ENCODE measurements at places on chromosomes 3 and 15.

DNA sequence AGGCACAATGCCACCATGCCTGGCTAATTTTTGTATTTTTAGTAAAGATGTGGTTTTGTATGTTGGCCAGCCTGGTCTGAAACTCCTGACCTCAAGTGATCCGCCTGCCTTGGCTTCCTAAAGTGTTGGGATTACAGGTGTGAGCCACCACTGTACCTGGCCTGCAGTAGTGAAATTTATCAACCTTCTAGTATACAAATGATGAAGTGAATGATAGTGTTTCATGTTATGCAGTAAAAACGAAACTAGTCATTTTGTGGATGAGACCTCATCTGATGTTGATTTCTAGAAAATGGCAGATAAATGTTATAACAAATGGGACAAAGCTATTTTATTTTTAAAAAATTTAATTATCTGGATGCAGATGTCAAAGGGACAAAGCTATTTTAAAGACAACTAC, 32.9 kb downstream of the NXPE3 start:
- no peak for DNase-seq

DNA sequence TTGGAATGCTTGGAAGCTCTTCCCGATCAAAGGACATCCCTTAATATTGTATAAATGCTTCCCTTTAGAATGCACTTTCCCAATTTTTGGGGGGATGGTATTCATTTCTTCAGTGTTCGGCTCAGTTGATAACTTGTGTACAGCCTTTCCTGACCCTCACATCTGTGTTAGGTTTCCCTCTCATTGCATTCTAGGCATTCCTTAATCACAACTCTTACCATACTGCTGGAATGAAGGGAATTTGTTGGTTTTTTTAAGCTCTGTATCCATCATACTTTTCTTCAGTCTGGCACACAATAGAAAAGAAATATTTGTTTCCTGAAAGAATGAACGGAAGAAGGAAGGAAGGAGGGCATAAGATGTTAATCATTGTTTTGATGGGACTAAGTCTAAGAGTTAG, 119.5 kb downstream of the CHST2 start:
- DNase-seq: no peak

DNA sequence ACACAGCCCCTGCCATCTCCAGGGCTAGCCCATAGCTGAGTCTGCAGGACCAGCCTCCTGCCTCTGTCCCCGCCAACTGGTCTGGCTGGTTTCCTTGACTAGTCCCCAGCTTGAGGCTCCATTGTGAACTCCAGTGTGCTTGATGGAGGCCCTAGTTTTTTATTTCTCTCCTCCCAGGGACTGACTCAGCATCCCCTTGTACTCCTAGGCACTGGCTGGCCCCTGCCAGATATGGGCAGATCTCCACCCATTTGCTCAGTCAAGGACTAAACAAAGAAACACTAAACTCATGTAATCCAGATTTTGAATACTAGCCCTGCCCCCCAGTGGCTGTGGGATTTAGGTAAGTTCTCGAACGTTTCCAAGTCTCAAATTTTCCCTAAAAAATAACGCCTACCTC, 415.4 kb upstream of the RORA start:
- DNase-seq: peak; percentile 1

DNA sequence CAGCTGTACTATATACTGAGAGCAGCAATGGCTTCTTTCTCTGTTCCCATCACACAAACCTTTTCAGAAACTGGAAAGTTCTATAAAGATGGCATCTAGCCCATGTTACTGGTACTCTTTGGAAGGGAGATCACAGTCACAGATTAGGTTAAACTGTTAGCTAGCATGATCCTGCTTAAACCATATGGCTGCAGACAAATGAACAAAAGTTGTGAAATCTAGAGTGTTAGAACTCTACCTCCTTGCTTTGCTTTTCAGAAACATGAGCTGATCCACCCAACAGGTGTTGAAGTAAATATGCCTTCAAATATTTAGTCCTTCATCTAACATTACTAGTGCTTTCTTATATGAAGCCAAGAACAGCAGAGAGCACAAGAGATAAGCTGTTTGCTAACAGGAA, 102.6 kb downstream of the SNRK start:
- DNase-seq: peak; percentile 12

GRCh38 chr3:169627073-169627472, 36.4 kb downstream of the MECOM start:
- no peak for DNase-seq

- no peak for DNase-seq
These were observed 411.9 kb upstream of the CCDC54 start for GRCh38 chr3:106965307-106965706.

DNA sequence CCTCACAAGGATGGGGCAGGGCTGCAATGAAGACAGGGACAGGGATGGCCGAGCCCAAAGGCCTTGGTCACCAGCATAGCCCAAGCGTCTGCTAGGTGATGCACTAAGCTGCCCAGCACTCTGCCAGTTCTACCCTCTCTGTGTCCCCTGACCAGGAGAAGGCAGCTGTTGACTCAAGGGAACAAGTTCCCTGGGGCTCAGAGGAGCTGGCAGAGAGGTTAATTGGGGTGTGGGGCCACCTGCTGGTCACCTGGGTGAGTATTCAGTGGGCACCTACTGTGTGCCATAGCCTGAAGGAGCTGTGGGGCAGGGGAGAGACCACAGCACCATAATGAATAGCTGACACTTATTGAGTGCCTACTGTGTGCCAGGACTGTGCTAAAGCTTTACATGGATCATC, 22.0 kb upstream of the DOCK3 start:
- DNase-seq: peak; percentile 68

DNA sequence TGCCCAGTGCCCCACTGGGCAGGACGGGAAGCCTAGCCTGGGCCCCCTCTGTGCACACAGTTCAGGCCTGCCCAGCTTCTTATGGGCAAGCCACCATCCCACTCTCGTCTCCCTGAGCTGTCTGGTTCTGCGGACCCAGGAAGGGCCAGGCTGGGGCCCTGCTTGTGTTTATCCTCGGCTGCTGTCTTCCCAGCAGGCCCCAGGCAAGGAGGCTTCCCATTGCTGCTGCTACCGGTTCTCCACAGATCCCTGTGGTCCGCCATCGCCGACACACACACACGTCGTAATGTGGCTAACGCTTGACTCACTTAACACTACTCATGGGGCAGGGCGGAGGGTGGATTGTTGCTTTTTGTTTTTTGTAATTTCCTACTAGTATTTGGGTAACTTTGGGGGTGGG, 52.4 kb upstream of the SLC6A1 start:
- no peak for DNase-seq

DNA sequence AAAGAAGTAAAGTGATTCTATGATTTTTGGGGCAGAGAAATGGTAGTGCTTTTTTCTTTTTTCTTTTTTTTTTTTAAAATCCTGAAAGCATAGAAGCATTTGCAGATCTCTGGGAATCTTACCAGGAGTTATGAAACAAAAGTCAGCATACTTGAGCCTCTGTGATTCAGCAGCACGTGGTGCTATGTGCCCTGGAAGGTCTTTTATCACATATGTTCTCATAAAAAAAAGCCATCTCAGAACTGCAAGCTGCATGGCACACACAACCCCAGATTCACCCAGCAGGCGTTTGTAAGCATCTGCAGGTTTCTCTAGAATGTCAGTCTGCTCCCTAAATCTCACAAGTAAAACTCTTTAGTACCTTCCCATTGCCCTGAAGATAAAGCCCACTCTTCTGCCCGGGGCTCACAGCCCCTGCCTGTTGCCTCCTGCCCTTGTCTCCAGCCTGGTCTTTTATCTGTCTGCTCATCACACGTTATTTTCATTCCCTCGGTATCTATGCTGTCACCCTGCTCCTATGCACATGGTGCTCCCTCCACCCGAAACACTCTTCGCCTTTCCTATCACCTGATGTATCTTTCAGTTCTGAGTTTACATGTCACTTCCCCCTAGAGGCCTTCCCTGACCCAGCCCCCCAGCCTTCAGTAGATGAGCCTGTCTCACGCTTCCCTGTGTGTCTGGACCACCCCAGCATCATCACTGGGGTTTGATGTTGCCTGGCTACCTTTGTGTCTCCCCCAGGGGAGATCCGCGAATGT, 72.4 kb downstream of the CHDH start:
- DNase-seq: no peak
